ENCODE measurements at places on chromosomes 1 and 21. TPM values are rescaled to one million over a fixed set of nuclear protein-coding genes. Genes with fewer than 3 reads are reported as not detected.

DNA sequence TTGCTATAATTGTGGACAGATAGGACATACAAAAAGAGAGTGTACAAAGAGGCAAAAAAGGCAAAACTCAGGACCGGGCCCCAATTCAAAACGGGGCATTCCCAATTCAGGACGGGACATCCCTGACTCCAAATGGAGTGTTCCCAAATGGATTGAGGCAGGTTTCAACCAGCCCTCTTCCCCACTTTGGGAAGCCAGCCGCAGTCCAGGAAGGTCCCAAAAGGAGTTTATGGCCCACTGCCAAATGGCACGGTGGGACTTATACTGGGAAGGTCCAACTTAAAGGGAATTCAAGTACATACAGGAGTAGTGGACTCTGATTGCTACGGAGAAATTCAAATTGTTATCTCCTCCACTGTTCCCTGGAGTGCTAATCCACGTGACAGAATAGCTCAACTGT lies 3.5 kb upstream of the ZNF669 start:
- DNase-seq, result no peak

DNA sequence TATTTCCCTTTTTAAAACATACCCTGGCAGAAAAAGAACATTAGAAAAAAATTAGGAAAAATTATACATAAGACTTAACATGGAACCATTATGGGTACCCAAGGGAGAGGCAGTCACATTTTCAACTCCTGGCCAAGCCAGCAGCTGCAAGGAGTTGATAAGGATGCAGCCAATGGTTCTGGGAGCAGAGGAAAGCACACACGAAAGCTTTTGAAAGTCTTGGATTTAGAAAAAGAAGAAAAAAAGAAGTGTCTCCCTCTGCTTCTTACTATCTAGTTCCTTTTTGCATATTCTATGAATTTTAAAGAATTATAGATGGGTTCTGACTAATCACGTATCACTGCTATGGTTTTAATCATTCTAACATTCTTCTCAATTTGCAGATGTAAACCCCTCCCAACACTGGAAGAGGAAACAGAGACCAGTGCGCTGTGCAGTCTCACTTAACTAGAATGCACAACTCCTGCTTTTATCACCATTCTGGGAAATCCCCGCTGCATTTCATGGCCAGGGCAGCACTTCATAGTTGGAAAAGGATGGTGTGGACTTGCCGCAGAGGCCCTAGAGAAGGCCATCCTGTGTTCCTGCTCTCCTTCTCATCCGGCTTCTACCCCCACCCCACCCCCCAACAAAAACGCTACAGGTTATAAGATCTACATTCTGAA lies 2.7 kb upstream of the CD58 start:
- no peak for DNase-seq

DNA sequence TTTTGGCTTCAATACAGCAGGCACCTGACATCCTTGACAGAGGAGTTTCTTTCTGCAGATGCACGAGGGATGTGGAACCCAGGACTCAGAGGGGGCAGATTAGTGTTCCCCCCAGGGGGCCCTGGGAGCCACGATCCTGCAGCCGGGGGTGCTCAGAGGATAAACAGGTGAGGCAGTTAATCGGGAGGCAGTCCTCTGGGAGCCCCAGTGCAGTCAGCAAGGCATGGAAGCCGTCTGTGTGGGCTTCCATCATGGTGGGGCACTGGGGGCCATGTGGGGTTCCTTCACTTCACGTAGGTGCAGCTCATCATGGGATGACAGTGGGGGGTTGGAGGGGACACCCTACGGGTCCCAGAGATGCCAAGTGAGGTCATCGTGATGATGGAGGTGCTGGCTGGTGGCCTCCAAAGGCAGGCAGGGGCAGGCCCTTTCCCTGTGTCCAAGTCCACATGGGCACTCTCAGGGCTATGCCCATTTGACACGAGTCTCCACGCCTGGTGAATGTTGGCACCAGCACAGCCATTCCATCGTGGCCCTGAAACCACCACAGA lies 59.3 kb upstream of the ABCG1 start:
- DNase-seq, result no peak

- no peak for DNase-seq
Measured at GRCh38 chr1:23039308-23039826, 20.1 kb downstream of the KDM1A start.

The PRPF38A gene
- 27.4 TPM for total RNA-seq

The HORMAD1 gene
- total RNA-seq, result not detected

- DNase-seq, result no peak
Measured at GRCh38 chr1:25896266-25896665, 10.0 kb downstream of the STMN1 start.

The KCNJ9 gene
- total RNA-seq, result 0.95 TPM

DNA sequence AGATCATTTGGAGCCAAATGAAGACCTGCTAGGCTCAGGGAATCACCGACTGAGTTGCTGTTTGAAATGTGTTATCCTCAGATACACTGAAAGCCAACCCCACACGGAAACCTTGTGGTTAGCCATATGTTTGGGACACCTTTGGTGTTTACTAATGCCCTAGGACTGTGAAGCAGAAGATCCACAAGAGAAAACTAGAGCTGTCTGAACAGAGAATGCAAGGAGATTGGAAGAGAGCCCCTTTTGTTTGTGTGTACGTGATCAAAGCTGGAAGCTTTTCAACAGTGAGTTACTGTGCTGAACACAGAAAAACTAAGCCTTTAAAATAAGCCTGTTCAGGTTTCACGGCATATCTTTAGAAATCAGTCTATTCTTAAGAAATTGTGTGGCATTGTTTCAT lies 908.2 kb upstream of the ADGRL2 start:
- DNase-seq, result no peak

The KIAA0319L gene
- total RNA-seq, result 62.4 TPM

DNA sequence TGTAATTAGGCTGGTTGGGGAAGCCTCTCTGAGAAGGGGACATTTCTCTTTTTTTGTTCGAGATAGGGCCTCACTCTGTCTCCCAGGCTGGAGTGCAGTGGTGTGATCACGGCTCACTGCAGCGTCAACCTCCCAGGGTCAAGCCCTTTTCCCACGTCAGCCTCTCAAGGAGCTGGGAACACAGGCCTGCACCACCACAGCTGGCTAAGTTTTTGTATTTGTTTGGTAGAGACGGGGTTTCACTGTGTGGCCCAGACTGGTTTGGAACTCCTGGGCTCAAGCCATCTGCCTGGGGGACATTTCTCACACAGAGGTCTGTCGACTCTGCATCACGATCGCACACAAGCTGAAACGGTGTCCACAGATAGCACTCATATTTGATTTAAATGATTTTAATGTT lies 39.7 kb downstream of the HUNK start:
- DNase-seq, result no peak

The ERMAP gene
- total RNA-seq, result 7.0 TPM

The SNX7 gene
- total RNA-seq, result 38.6 TPM

- DNase-seq, result no peak
Measured at GRCh38 chr1:8364528-8365442, 46.9 kb downstream of the SLC45A1 start.

DNA sequence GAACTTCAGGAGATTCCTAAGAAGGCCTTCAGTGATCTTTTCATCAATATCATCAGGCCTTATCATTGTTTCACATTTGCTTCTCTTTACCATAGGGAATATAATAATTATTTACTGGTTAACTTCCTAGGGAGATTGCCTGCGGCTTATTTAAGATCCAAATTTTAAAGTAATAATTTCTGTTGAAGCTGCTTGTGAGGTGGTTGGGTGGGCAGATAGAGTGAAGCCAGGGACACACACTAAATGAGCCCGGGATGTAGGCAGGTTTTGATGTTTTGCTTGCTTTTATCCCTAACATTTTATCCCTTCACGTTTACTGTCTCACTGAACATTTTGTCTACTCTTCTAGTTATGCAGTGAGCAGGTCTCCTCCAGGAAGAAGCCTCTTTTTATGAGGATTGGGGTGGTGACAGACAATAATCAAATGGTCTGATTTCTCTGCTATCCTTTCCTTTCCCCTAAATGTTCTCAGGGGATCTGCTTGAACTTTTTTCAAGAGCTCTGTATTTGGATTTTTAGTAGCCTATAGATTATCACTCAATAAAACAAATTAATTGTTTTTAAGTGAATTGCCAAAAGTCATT lies 164.7 kb downstream of the RUNX1 start:
- no peak for DNase-seq

GRCh38 chr1:46302641-46303037 lies 777 bp downstream of the LRRC41 start:
- DNase-seq, result no peak

The DENND2D gene
- 19.8 TPM for total RNA-seq

The DTL gene
- 3.4 TPM for total RNA-seq

GRCh38 chr1:112694363-112694929 lies 12.5 kb downstream of the RHOC start:
- DNase-seq, result no peak

- no peak for DNase-seq
Measured at GRCh38 chr1:20593756-20594155, 4.9 kb downstream of the CDA start.

GRCh38 chr1:48093147-48093546 lies 96.0 kb upstream of the TRABD2B start:
- no peak for DNase-seq

The FAM229A gene
- total RNA-seq, result 11.8 TPM

DNA sequence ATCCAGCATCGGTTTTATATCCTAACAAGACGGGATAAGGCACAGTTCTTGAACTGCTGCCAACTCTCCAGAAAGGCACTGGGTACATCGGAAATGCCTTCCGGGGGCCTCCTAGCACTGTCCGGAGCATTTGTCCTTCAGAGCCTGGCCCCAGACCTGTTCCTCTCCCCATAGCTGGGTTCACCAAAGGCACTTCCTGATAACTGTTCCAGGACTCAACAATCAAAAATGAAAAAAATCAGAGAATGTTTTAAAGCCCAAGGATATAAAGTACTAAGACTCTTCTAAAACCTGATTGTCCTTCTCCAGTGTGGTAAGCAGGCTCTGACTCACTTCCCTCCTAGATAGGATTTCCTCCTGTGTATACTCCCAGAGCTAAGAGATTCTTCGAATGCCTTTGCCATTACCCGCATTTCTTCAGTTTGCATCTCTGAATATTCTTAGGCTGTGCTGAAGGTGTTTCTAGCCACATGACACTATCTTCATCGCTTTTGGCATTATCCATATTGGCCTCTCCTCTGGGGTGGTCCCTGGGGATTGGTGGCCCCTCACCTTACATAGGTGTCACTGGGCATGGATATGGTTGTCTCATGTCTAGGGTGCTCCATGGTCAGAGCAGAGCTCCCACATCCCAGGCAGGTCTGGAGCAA lies 112.9 kb downstream of the ZBTB18 start:
- DNase-seq, result no peak

The CD1C gene
- not detected for total RNA-seq

GRCh38 chr1:98030976-98031375 lies 110.1 kb upstream of the DPYD start:
- no peak for DNase-seq

GRCh38 chr1:9376430-9376829 lies 83.7 kb downstream of the SPSB1 start:
- no peak for DNase-seq

GRCh38 chr1:11158720-11159321 lies 30.3 kb upstream of the ANGPTL7 start:
- DNase-seq, result no peak

DNA sequence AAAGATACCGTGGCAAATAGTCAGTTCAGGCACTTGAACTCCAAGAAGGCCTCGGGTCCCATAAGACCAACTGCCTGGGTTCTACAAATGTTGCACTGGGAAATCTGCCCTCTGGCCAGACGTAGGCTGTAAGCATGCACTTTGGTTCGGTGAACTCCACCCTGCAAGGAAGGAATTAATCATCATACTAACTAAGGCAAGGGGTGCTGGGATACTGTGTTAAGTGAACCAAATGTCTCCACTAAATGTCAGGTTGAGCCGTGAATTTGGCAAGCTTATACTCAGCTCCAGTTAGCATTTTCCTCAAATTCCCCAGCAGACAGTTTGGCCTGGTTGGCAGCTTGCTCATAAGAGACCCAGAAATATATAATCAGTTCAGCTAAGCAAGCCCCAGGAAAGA lies 385.9 kb downstream of the GPATCH2 start:
- no peak for DNase-seq

The CNIH4 gene
- total RNA-seq, result 31.0 TPM

Measured in thoracic aorta (tissue), 2 donors.